Activated T-cell treated with anti-CD3 and anti-CD28 coated beads for 48 hours (primary cell): ENCODE measurements at places on chromosomes 3 and 15.

DNA sequence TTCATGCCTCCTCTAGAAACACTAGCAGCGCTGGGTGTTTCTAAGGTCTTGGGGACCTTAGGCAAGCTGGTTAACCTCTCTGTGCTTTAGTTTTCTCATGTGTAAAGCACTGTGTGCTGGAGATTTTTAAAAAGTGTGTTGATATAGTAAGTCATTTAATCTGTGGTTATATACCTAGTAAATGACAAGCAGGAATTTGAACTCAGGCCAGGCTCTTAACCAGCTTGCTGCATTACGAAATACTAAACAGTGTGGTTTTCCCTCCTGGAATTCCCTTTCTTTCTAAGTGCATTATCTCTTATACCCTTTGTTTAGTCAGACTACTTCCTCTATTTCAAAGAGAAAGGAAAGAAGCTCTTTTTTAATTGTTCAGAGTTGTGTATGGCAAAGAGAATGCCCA, 26.5 kb downstream of the NEO1 start:
- DNase-seq = no peak

- no peak for DNase-seq
Observed at GRCh38 chr3:172076212-172076611, 36.8 kb downstream of the FNDC3B start.

- no peak for DNase-seq
Observed at GRCh38 chr3:27623085-27623753, 98.9 kb downstream of the EOMES start.

- no peak for DNase-seq
Observed at GRCh38 chr3:126300001-126300760, 57.0 kb downstream of the KLF15 start.
